Left renal cortex interstitium (tissue), 4 donors: ENCODE measurements at places on chromosomes 12 and 14. TPM values are rescaled to one million over a fixed set of nuclear protein-coding genes. Genes with fewer than 3 reads are reported as not detected.

The TMEM229B gene
- polyA plus RNA-seq = 3.3 TPM

The FOXG1 gene
- polyA plus RNA-seq = 0.10 TPM

GRCh38 chr12:82948491-82948890 is 261.8 kb downstream of the TMTC2 start:
- no peak for DNase-seq

DNA sequence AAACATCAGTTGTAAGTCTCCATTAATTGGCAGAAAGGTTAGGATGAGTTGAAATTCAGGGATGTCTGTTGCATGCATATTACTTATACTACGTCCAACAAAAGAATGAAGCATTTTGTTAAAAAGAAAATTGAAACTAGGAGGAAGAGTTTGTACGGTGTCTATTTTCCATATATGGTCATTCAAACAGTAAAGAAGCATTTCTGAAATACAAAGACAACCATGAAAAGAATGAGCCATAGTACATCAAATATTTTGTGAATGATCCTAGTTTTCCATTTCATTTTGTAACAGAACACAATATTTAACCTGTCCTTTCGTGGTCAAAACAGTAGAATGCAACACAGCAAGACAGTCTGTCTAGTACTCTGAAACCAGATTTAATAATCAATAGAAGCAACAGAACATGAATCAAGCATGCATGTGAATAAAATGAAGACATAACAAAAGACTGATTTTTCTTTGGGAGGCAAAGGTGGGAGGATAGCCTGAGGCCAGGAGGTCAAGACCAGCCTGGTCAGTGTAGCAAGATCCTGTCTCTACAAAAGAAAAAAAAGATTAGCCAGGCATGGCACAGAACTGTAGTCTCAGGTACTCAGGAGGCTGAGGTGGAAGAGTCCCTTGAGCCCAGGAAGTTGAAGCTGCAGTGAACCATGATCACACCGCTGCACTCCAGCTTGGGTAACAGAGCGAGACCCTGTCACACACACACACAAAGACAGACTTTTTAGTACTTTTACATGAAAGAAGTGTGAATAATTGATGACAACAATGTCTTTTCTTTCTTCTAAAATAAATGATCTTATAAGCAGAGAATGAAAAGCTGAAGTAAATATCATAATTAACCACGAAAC is 156.0 kb downstream of the LRIG3 start:
- DNase-seq = no peak

GRCh38 chr14:97298331-97298730 is 501.1 kb downstream of the VRK1 start:
- no peak for DNase-seq

DNA sequence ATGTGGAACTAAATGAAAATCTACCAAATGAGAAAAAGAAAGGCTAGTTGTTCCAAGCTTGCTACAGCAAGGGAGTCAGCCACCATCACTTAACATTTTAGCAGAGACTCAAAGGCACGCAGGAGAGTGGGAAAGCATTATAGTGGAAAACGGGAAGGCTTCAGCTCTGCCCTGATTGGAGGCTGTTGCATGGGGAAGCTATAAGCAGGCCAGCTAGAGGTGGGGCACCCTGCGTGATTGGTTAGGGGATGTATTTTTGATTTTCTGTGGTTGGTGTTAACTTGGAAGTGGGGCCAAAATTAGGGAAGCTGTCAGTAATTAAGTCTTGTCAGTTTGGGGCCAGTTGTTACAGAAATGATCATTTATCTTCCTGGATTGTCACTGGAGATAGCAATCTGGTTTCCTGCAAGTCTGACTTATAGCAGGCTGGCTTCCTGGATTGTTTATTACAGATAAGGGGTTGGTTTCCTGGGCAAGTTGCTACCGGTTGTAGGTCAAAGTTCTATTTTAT is 93.9 kb downstream of the FAR2 start:
- no peak for DNase-seq

- DNase-seq = no peak
These were observed 68.3 kb downstream of the ALG10B start for GRCh38 chr12:38384816-38385378.

- no peak for DNase-seq
These were observed 22.3 kb upstream of the HECTD1 start for GRCh38 chr14:31229638-31230572.

- no peak for DNase-seq
These were observed 468.7 kb upstream of the SOX5 start for GRCh38 chr12:24418157-24418556.

DNA sequence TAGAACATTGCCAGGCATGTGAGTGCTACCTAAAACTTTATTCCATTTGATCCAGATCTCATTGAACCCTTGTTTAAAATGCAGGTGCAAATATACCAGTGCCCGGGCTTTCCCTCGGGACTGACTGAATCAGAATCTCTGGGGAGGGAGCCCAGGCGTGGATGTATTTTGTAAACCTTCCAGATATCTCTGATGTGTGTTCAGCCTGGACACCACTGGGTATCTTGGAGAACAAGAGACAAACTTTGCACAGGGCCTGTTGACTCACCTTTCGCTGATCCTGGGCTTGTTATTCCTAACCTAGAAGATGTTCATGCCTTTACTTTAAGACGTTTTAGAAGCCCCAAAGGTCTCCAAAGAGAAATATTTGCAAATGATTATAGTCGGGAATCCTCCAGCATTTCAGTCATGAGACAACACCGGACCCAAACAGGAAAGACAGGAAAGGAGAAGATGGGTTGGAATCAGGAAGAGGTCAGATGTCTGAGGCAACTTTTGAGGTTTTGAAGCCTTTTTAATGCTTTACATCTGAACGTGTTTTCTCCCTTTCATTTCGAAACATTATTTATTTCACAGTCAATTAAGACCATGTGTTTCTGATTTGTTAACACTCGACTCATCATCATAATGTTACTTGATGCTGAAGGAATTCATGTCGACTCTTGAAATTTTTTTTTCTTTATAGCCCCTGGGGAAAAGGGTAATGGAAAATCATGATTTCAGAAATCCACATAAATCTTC is 118.6 kb downstream of the PLXNC1 start:
- DNase-seq = no peak
